ENCODE measurements at places on chromosomes 6 and 20.

DNA sequence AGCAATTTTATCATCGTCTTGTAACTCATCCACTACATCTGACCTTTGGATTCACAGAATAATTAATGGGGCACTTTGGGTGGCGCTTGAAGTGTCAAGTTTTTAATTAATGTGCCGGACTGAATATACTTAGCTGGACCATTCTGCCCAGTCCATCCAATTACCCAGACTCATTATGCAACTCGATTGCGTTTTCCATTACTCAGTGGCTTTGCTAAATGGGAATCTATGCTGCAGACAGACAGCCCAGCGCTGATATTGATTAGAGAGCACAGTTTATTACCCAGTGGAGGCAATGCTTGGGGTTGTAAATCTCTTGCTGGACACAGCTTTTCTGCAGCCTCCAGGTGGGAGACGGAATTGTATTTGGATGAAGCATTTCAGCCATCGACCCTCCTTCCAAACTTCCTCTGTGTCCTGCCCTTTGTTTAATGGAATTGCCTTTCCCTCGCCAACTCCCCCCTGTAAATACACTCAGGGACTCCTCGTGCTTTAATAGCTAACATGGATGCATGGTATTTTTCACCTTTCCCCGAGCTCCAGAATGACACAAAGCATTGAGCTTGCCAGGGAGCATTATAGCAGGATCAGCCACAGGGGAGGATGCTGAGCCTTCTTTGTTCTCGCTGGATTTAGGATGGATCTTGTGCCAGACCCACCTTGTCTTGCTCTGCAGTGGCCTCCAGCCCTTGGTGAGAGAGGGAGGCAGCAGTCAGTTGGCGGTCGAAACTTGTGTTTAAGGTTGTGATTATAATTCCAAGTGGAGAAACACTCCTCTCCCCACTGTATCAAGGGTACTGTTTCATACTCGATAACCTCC, 59.7 kb downstream of the EDN3 start:
- no peak for DNase-seq

DNA sequence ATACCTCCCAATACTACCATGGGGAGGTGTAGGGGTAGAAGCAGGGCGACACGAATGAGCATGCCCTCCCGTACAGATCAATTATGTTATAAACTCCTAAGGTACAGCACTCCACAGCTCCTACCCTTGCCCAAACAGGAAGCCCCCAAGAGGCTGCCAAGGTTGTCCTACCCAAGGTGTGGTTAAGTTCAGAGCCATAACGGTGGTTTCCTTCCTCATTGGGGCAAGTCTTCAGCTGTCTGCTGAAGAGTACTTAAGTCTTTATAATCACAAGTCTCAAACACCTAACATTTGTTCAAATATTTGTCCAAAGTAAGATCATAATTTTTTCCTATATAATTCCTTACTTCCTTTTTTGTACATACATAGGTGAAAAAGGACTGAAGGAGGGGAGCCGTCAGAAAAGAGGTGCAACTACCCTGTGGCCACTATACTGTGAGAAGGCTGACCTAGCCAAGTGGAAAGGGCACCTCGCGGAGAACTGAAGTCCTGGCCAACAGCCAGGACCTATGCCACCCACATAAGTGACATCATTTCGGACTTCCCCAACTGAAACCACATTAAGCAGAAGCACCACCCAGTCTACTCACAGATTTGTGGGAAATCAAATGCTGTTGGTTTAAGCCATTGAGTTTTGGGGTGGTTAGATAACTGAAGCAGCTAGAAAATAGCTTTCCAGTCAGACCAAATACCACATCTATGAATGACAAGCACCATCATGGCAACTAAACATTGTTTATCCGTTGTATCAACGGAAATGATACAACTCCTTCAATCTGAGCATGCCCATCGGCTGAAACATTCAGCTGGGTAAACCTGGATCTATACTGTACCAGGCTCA, 2.9 kb upstream of the RAB22A start:
- no peak for DNase-seq

GRCh38 chr6:15357782-15358181, 111.9 kb downstream of the JARID2 start:
- no peak for DNase-seq

- DNase-seq, result no peak
Observed at GRCh38 chr6:106727480-106728149, 98.2 kb downstream of the QRSL1 start.

- no peak for DNase-seq
Observed at GRCh38 chr6:37713529-37714119, 15.9 kb upstream of the MDGA1 start.

GRCh38 chr6:87897013-87897412, 150.6 kb upstream of the SPACA1 start:
- no peak for DNase-seq

- no peak for DNase-seq
Observed at GRCh38 chr6:38806271-38806670, 91.2 kb downstream of the DNAH8 start.

DNA sequence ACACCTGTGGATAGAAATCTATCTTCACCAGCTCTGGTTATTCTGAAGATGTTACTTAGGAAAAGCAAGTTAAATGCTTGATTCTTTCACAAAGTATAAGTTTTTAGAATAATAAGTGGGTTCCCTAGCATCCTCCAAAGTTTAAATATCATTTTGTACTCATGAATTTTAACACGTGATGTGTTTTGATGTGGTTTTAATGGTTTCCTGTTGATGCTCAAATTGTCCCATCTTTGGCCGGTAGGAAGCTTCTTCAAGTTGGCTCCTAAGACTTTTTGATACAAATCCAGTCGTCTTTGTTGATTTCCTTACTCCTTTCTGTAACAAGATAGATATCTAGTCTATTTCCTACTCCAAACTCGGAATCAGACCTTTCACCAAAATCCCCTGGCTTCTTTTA, 94.5 kb upstream of the STXBP5 start:
- no peak for DNase-seq

DNA sequence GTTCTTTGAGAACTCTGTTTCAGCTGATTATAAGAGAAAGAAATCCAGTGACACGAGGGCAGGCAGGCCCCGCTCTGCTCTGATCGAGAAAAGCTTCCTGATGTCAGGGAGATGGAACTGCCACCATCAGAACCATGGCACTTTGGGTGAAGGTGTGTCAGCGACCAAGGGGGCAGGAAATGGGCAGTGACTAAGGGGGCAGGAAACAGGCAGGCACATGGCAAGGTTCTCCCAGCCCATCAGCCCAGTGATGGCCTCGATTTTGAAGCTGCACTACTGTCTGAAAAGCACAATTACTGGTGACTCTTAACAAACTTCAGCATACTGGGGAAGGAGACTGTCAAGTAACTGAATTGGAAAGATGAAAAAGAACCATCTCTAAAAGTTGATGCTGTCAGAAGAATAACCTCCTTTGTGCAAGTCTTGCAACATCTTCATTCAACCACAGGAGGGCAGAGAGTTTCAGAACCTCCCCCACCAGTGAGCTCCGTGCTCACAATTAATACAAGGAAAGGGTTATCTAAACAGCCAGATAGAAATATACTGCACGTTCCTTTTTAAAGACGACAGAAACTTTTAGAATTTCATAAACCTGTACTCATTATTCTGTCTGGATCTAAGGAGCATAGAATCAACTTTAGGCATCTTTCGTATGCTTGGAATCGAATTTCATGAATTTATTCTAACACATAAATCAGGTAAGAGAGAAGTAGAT, 39.1 kb downstream of the TMX4 start:
- no peak for DNase-seq

DNA sequence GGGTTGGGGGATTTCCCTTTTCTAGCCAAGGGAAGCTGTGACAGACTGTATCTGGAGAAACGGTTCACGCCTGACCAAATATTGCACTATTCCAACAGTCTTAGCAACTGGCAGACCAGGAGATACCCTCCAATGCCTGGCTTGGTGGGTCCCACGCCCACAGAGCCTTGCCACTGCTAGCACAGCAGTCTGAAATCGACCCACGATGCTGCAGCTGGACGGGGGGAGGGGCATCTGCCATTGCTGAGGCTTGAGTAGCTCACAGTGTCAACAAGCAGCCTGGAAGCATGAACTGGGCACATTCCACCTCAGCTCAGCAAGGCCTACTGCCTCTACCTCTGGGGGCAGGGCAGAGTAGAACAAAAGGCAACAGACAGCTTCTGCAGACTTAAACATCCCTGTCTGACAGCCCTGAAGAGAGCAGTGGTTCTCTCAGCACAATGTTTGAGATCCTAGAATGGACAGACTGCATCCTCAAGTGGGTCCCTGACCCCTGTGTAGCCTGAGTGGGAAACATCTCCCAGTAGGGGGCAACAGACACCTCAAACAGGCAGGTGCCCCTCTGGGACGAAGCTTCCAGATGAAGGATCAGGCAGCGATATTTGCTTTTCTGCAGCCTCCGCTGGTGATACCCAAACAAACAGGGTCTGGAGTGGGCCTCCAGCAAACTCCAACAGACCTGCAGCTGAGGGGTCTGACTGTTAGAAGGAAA, 89.9 kb upstream of the ECI2 start:
- DNase-seq, result no peak

GRCh38 chr6:33018904-33019303, 9.5 kb upstream of the HLA-DOA start:
- DNase-seq, result no peak

GRCh38 chr6:25034431-25034921, 98.7 kb upstream of the RIPOR2 start:
- DNase-seq, result no peak

DNA sequence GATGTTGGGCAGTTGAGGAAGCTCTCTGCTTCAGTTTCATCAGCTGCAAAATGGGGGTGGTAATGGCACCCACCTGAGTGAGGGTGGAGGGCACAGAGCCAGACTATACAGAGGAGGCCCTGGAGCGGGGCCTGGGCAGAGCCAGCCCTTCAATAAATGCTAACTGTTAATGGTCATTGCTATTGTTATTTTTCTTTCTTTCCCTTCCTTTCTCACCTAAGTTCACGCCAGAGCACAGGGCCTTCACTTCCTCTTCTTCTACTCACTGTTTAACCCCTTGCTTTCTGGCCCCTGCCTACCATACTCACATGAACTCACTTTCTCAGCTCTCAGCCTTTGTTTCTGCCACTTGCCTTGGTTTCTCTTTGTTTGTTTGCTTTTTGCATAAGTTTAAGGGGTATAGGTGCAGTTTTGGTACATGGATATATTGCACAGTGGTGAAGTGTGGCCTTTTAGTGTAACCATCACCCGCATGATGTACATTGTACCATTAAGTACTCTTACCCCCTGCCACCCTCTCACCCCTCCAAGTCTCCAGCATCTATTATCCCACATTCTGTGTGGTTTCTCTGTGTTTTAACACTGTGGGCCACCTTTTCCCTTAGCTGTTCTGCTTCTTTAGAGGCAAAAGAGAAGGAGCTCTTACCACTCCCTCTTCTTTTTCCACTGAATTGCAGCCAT, 7.5 kb upstream of the RREB1 start:
- DNase-seq, result no peak

- no peak for DNase-seq
Observed at GRCh38 chr6:44221291-44221960, 2.0 kb upstream of the SLC29A1 start.

GRCh38 chr6:37099442-37099841, 70.5 kb upstream of the PIM1 start:
- DNase-seq, result no peak

GRCh38 chr6:12873691-12874090, 157.1 kb downstream of the PHACTR1 start:
- no peak for DNase-seq

DNA sequence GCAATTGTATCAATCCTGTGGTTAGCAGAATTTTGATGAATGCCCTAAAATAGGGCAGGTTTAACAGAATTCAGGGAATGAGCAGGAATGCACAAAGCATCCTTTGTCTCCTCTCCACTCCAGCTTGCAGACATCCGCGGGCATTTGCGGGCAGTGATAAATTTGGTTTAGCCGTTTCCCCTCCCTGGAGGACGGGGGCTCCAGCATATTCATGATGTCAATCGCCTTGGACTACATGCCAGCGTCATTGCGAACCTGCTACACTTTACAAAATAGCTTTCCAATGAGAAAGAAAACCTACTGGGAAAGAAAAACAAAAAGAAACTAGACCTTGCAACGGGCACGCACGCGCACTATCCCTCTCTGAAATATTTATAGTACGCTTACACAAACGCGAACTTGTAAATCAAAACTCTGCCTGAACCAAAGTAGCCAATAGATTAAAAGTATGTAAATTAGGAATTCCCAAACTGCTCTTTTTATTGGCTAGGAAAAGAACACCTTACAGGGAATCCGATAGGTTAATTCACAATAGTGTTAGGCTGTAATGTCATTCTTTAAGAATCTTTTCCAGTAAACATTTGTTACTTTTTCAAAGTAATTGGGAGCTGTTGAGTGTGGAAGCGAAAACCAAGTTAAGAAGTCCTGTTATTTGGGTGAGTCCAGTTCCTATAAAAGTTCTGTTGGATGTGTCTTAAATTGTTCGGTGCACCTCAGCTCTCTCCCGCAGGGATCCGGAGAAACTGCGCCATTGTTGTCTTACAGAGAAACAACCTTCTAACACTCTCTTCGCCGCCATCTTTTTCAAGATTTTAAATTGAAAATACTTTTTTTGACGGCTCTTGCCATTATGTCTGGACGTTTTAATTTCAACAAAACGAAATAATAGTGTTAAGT, 136.7 kb downstream of the HFE start:
- no peak for DNase-seq

GRCh38 chr6:116369540-116369939, 1.2 kb upstream of the DSE start:
- DNase-seq, result no peak

DNA sequence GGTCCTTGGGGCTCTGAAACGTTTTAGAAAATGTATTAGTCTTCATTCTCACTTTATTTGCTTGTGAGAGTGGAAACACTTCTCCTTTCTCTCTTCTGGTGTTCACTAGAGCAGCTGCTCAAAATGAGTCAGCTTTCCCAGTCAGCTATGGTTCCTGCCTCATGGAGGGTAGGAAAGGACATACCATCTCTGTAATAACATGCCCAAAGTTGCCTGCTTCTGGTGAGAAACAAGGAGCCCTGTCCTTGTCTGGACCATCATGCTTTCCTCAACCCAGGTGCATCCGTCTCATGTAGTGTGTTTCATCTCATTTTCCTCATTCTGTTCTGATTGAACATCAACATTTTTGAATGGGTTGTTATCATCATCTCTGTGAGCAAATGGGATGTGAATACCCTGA, 17.1 kb upstream of the TINAG start:
- no peak for DNase-seq
